Stimulated activated CD8-positive, alpha-beta memory T cell treated with anti-CD3 and anti-CD28 coated beads, Interleukin-4, amount 100 ng/mL, for 4 hours (primary cell): ENCODE measurements at places on chromosomes 7 and 10.

DNA sequence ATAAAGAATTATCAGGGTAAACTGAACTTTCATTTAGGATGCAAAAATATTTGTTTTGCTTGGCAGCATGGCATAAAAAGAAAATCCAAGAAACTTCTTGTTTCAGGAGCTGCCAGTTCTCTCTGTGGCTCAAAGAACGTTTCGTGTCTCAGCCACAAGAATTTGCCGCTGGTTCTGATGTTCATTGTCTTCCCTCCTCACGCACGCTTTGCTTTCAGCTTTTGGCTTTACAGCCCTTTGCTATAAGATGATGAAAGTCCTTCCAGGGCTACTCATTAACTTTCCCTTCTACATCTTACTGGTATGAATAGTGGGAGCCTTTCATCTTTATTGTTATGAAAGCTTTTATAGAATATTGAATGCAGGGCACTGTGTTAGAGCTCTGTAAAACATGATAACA is 124.7 kb downstream of the BICC1 start:
- no peak for DNase-seq

- no peak for DNase-seq
Observed at GRCh38 chr10:110864662-110865140, 7.0 kb upstream of the PDCD4 start.

GRCh38 chr10:21326594-21327288 is 198.7 kb downstream of the SKIDA1 start:
- DNase-seq = no peak

DNA sequence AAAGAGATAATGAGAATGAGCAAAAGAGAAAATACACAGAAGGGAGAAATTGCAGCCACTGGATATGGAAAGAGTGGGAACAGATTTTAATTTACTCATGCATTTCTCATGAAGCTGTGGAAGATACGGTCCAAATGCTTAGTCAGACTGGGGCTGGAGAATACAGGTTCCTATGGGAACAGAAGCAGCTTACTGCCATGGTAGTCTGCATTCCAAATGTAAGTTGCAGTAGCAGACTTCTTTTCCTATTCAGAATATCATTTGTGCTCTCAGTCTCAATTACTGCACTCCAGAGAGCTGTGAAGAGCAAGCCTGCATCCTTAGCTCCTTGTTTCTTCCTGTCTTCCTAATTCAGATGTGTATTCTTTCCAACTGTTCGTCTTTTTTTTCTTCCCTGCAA is 190.8 kb upstream of the TMEM196 start:
- DNase-seq = no peak
